HCT116 (cell line): ENCODE measurements at places on chromosomes 7 and 10. TPM values are rescaled to one million over a fixed set of nuclear protein-coding genes. Genes with fewer than 3 reads are reported as not detected.

Gene TAS2R41
- not detected for total RNA-seq

Gene GRB10
- total RNA-seq, result 37.3 TPM

Gene MINDY3
- 15.5 TPM for total RNA-seq

Gene EPO
- 0.30 TPM for total RNA-seq

Gene TRPV6
- 1.7 TPM for total RNA-seq

Gene UNCX
- not detected for total RNA-seq

Gene HIF1AN
- total RNA-seq, result 67.2 TPM

Gene SEMA3C
- total RNA-seq, result 25.3 TPM

Gene GDF2
- total RNA-seq, result not detected

Gene OR2F1
- total RNA-seq, result not detected

Gene KLLN
- 1.4 TPM for total RNA-seq

Gene PRKAR2B
- total RNA-seq, result 15.1 TPM

Gene MMD2
- total RNA-seq, result not detected

Gene ATP5MK
- 556 TPM for total RNA-seq

Gene FOXI2
- not detected for total RNA-seq

Gene LRIT1
- total RNA-seq, result not detected

Gene MAGI2
- total RNA-seq, result 0.22 TPM

Gene DENND2A
- 0.12 TPM for total RNA-seq

Gene PRF1
- 6.4 TPM for total RNA-seq

Gene HABP2
- 0.20 TPM for total RNA-seq

Gene NUTM2A
- 0.59 TPM for total RNA-seq

Gene PCDH15
- not detected for total RNA-seq
